ENCODE measurements at places on chromosomes 7 and 10. TPM values are rescaled to one million over a fixed set of nuclear protein-coding genes. Genes with fewer than 3 reads are reported as not detected.

DNA sequence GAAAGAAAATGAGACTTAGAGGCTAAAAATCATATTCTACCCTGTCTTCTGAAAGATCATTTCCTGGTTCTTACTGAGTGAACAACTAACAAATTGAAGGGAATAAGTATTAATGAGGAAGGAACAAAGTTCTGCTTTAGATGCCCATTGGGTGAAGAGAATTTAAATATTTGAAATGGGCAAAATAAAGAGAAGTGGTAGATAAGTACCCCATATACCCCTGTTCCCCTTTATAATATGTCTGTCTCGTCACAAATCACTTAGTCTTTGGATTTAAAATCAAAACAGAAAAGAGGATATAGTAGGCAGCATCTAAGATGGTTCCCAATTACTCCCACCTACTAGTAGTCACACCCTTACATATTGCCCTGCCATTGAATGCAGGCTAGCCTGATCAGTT is 13.2 kb downstream of the TES start:
- no peaks in the 10 kb centered on the region for H3K36me3 ChIP-seq
- H3K4me1 ChIP-seq = peaks cover 6% of the 10 kb centered on the region
- H3K4me3 ChIP-seq = no peak overlapping the region

GRCh38 chr7:130371046-130371445 is 9.2 kb upstream of the CPA1 start:
- DNase-seq = peak; percentile 87
- H3K4me1 ChIP-seq = peaks cover 46% of the 10 kb centered on the region
- H3K4me3 ChIP-seq = no peak overlapping the region
- H3K27ac ChIP-seq = peak overlapping the region; percentile 9
- no peaks in the 10 kb centered on the region for H3K27me3 ChIP-seq
- no peaks in the 10 kb centered on the region for H3K36me3 ChIP-seq

Gene GAD2
- polyA plus RNA-seq = 0.01 TPM

DNA sequence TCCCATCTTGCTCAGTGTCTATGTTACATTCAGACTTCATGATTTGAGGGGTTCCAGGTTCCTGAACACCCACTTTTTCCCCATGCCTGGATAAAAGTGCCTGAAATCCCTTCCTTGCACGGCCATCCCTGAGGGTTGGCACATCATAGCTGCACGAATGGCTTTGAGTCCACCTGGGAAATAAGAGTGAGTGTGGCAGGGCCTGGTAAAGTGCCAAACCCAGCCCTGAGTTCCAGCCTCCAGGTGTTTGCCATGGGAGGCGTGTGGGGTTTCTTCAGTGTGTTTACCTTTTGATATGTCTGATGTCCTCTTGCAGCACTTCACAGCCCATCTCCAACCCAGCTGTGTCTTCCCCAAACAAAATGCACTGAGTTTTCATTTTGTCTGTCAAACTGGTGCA is 145.7 kb downstream of the PAXIP1 start:
- no peak for DNase-seq
- H3K4me1 ChIP-seq = no peaks in the 10 kb centered on the region
- H3K4me3 ChIP-seq = no peak overlapping the region
- no peaks in the 10 kb centered on the region for H3K27me3 ChIP-seq
- no peak overlapping the region for H3K27ac ChIP-seq
- no peaks in the 10 kb centered on the region for H3K36me3 ChIP-seq

GRCh38 chr10:113754125-113754524 is 2.6 kb downstream of the PLEKHS1 start:
- no peak overlapping the region for H3K27ac ChIP-seq
- no peaks in the 10 kb centered on the region for H3K4me1 ChIP-seq
- H3K27me3 ChIP-seq = no peaks in the 10 kb centered on the region
- DNase-seq = no peak
- no peaks in the 10 kb centered on the region for H3K36me3 ChIP-seq

Gene HMX2
- not detected for polyA plus RNA-seq

- H3K27me3 ChIP-seq = no peaks in the 10 kb centered on the region
- no peak overlapping the region for H3K4me3 ChIP-seq
- H3K4me1 ChIP-seq = no peaks in the 10 kb centered on the region
- no peak for DNase-seq
- no peaks in the 10 kb centered on the region for H3K36me3 ChIP-seq
Measured at GRCh38 chr10:75508239-75508813, 76.9 kb downstream of the LRMDA start.

DNA sequence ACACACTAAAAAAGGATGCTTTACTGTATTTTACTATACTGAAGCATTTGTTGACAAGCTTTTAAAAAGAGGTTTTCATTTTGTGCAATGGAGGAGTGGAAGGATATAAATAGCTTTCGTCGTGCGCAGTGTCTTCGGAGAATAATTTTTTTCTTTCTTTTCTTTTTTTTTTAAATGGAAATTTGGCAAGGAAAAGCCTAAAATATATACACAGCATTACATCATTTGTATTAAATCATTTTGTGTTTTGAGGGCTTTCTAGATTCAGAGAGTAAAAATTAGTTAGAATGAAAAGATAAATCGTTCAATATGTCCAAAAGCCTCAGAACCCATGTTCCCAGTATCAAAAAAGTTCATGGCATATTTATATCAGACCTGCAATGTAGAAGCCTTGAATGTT is 150.2 kb upstream of the FERD3L start:
- H3K27ac ChIP-seq = no peak overlapping the region
- peaks cover 8% of the 10 kb centered on the region for H3K4me1 ChIP-seq
- H3K4me3 ChIP-seq = no peak overlapping the region
- H3K36me3 ChIP-seq = no peaks in the 10 kb centered on the region
- no peak for DNase-seq

Gene STEAP1B
- polyA plus RNA-seq = 1.4 TPM

Measured in psoas muscle (tissue), 8 donors.